IMR-90 (cell line): ENCODE measurements at places on chromosomes 1 and 21. TPM values are rescaled to one million over a fixed set of nuclear protein-coding genes. Genes with fewer than 3 reads are reported as not detected.
A peak's percentile ranks its signal among the peaks of the same experiment; 100 is the strongest.

DNA sequence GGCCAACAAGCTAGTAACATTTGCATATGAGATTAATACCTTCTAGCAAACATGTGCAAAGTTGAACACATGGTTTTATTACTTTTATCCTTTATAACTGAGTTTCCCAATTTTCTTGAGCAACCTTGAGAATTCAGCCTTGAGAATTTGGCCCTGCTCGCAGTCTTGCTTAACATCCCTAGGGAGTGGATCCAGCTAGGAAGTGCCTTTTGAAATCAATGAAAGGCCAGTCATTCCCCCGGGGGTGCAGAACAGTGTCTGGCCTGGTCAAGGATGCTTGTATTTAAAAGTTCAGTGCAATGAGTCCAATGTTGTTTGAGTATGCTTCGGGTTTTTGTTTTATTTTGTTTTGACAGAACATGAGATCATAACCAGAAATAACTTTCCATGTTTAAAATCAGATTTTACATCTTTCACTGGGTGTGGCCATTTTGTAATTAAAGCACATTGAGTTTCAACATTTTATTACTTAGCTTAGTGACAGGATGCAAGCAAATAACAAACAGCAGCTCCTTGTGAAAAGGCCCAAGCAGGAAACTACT, 16.7 kb downstream of the PALMD start:
- peaks cover 5% of the 10 kb centered on the region for H3K4me1 ChIP-seq
- no peaks in the 10 kb centered on the region for H3K27me3 ChIP-seq
- DNase-seq, result peak; percentile 75

GRCh38 chr1:229860926-229861325, 206.1 kb upstream of the GALNT2 start:
- no peaks in the 10 kb centered on the region for H3K36me3 ChIP-seq
- no peak overlapping the region for H3K27ac ChIP-seq
- no peaks in the 10 kb centered on the region; the same call in 1 of the 2 replicates for H3K27me3 ChIP-seq
- H3K4me3 ChIP-seq, result no peak overlapping the region
- no peak for DNase-seq

GRCh38 chr1:229196404-229197264, 74.3 kb upstream of the RAB4A start:
- H3K4me1 ChIP-seq, result peaks cover 14% of the 10 kb centered on the region
- no peaks in the 10 kb centered on the region for H3K27me3 ChIP-seq
- DNase-seq, result peak; percentile 54

GRCh38 chr21:42370894-42371654, 4.7 kb upstream of the TFF1 start:
- H3K27ac ChIP-seq, result no peak overlapping the region
- no peak overlapping the region for H3K4me3 ChIP-seq
- H3K4me1 ChIP-seq, result no peaks in the 10 kb centered on the region
- DNase-seq, result no peak
- H3K36me3 ChIP-seq, result no peaks in the 10 kb centered on the region

GRCh38 chr1:18557621-18558465, 72.8 kb upstream of the PAX7 start:
- H3K4me3 ChIP-seq, result no peak overlapping the region
- peaks cover 1% of the 10 kb centered on the region; the same call in 1 of the 2 replicates for H3K27me3 ChIP-seq
- H3K4me1 ChIP-seq, result no peaks in the 10 kb centered on the region
- H3K27ac ChIP-seq, result no peak overlapping the region

Gene CCDC181
- 0.28 TPM in 1 of 2 replicates, not detected in the other for total RNA-seq

Gene CDA
- 0.90 and 1.4 TPM in 2 replicates for total RNA-seq
